Muscle of leg (tissue), 16 donors: ENCODE measurements at places on chromosomes 1 and 21. TPM values are rescaled to one million over a fixed set of nuclear protein-coding genes. Genes with fewer than 3 reads are reported as not detected.
A peak's percentile ranks its signal among the peaks of the same experiment; 100 is the strongest.

- DNase-seq: no peak
Observed at GRCh38 chr21:42614396-42614795, 39.0 kb upstream of the PDE9A start.

DNA sequence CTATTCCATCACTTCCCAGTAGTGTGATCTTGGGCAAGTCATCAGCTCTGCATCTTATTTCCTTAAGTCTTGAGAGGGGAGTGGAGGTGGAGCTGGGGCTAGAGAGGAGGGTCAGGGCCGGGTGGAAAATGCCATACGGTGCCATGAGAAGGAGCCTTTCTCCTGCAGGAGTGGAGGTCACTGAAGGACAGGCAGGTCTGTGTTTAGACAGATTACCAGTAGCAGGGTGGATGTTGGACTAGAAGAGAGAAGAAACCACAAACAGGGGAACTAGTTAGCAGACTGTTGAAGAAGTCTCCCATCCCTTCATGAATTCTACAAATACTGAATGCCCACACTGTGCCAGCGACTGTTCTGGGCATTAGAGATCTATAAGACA, 13.9 kb upstream of the CPT2 start:
- DNase-seq: no peak

DNA sequence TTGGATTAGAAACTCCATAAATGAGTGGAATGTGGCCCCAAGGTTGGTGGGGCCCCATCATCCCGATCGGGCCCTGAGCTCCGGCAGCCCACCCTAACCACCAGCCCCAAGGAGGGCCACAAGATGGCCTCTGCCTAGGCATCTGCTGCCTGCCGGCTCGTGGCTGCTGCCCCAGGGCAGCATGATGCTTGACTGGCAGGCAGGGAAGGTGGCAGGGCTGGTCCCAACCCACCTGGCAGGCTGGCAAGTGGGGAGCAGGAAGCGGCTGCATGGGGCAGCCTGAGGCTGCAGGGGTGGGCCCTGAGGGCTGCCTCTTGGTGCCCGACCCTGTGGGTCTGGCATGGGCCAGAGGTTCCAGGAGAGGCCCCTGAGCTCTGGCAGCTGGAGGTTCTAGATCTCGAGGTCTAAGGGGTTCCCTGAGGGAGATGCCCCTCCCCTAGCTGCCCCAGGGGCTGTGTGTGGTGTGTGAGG, 760 bp upstream of the GJC2 start:
- DNase-seq: no peak

The ELAPOR1 gene
- total RNA-seq: 0.27 TPM

DNA sequence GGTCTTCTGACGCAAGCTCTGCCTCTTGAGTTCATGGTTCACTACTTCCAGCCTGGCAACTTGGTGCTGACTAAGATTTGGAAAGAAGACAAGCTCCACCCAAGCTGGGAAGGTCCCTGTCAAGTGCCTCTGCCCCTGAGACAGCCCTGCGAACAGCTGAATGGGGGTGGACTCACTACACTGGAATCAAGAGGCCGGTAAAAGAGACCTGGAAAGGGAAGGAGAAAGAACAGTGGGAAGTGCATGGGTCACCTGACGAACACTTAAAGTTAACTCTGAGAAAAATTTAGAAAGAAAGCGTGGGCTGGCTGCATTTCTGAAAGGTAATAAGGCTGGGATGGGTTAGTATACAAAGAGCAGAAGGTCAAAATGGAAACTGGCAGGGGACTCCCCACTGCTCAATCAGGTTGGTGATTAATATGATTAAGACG, 26.1 kb upstream of the ZNF496 start:
- peak; percentile 57 for DNase-seq

- DNase-seq: no peak
Observed at GRCh38 chr1:175976865-175977642, 230.0 kb downstream of the COP1 start.

DNA sequence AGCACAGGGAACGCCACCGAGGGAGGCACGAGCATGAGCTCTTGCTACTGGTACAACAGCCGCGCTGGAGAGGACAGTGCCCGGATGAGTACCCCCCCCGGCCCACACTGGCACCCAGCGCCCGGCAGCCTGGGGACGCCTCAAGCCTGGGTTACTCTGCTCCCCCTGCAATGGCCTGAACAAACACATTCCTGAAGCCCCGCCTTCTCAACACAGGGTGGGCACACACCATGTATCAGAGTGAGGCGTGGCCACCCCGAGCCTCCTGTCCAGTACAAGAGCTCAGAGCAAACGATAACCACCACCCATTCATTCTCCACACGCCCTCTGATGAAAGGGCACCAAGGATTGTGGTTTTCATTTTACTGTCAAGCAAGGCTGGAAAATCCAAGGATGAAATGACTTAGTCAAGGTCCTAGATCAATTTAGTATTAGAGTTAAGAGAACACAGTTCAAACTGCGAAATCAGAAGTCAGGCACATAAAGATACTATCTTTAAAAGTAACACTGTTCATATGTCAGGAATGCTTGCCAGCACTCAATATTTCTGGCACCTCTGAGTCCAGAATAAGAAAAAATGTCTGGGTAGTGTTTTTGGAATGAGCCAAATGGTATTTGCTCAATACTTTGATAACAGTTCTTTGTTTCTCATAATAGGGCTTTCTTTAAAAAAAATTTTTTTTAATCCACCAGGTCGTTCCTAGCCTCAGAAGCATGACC, 22.0 kb downstream of the UBE2G2 start:
- DNase-seq: no peak

GRCh38 chr1:62516600-62516999, 79.8 kb downstream of the USP1 start:
- DNase-seq: no peak

- DNase-seq: no peak
Observed at GRCh38 chr1:153792631-153793041, 17.4 kb downstream of the SLC27A3 start.
